Suppressor macrophage (primary cell): ENCODE measurements at places on chromosomes 11 and 22.
A peak's percentile ranks its signal among the peaks of the same experiment; 100 is the strongest.

GRCh38 chr22:20965888-20966855, 883 bp upstream of the AIFM3 start:
- no peak for DNase-seq

GRCh38 chr11:13923716-13924650, 38.5 kb upstream of the SPON1 start:
- DNase-seq, result no peak

GRCh38 chr11:48193876-48194275, 22.7 kb upstream of the OR4B1 start:
- no peak for DNase-seq

GRCh38 chr22:37639771-37640590, 512 bp downstream of the SH3BP1 start:
- DNase-seq, result peak; percentile 55

GRCh38 chr11:12266943-12267342, 110.4 kb upstream of the PARVA start:
- DNase-seq, result no peak

DNA sequence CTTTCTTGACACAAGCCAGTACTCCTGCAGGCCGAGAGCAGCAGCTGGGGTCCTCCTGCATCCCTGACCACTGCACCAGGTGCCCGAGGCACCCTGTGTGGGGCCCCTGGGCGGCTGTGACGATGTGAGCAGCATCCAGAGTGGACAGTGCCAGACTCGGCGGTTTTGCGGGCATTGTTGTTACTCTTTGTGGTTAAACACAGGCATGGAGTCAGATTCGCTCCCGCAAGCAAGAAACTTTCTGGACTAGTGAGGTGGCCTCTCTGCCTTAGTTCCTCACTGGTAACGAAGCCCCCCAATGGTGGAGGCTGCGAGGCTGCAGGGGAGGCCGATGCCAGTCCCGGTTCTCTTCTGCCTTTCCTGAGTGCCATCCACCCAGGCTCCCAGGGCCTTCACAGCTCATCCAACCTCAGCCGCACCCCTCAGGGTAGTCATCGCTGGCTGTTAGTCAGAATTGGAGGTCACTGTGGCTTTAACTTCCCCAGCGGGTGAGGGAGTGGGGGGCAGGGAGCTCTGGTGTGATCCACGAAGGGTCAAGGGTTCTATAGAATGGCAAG, 3.7 kb upstream of the CLDN5 start:
- no peak for DNase-seq

- peak; percentile 42 for DNase-seq
These were observed 81.3 kb upstream of the TP53I11 start for GRCh38 chr11:45031912-45032519.

DNA sequence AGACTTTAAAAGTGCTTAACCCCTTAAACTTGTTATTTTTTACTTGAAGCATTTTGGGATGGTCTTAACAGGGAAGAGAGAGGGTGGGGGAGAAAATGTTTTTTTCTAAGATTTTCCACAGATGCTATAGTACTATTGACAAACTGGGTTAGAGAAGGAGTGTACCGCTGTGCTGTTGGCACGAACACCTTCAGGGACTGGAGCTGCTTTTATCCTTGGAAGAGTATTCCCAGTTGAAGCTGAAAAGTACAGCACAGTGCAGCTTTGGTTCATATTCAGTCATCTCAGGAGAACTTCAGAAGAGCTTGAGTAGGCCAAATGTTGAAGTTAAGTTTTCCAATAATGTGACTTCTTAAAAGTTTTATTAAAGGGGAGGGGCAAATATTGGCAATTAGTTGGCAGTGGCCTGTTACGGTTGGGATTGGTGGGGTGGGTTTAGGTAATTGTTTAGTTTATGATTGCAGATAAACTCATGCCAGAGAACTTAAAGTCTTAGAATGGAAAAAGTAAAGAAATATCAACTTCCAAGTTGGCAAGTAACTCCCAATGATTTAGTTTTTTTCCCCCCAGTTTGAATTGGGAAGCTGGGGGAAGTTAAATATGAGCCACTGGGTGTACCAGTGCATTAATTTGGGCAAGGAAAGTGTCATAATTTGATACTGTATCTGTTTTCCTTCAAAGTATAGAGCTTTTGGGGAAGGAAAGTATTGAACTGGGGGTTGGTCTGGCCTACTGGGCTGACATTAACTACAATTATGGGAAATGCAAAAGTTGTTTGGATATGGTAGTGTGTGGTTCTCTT, 2.8 kb downstream of the MALAT1 start:
- DNase-seq, result peak; percentile 49

DNA sequence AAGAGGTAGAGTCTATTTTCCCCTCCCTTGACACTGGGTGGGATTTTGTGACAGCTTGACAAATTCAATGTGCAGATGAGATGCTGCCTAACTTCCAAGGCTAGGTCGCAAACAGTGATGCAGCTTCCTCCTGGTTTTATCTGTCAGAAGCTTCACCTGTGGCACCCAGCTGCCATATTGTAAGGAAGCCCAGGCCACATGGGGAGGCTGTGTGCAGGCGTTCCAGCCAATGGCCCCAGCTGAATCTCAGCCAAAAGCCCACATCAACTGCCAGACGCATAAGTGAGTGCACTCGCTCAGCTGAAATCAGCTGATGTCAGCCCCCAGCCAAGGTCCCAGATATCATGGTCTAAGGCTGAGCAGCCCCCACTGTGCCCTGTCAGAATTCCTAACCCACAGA, 24.8 kb upstream of the LINC01488 start:
- no peak for DNase-seq

GRCh38 chr11:86608251-86608799, 64.1 kb downstream of the ME3 start:
- peak; percentile 62 for DNase-seq

DNA sequence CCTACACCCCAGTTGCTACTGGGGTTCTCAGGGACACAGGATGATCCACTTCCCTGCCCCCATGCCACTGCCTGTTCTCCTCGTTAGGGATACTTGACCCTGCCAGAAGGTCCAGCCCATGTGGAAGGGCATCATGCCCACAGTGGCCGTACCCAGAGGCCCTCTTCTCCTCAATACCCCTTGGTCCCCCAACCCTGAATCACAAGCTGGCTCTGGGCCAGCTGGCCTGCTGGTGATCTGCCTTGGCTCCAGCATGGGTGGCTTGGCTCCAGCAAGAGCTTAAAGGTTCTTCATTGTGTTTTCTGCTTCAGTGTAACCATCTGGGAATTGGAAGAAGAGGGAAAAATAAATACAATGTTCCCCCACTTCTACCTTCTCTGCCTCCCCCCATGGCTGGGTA, 11.1 kb upstream of the TPBGL start:
- DNase-seq, result no peak

GRCh38 chr11:114168691-114169090, 109.2 kb downstream of the ZBTB16 start:
- DNase-seq, result no peak

DNA sequence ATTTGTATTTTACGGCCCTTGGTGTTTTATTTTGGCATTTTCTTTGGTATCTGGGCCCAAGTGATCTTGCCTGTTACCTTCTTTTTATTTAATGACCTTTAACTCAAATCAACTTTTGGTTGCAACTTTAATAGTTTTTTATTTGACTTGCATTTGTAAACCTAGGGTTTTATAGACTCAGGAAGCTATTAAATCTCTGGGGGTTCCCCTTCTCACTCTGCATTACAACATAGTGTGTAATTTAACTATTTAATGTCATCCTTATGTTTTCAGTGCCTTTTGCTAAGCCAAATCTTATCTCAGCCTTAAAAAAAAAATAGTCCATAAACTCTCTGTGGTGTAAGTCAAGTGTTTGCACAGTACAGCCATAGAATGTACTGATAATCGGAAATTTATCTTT, 3.4 kb downstream of the FJX1 start:
- no peak for DNase-seq
